ENCODE measurements at places on chromosomes 5 and 9.

DNA sequence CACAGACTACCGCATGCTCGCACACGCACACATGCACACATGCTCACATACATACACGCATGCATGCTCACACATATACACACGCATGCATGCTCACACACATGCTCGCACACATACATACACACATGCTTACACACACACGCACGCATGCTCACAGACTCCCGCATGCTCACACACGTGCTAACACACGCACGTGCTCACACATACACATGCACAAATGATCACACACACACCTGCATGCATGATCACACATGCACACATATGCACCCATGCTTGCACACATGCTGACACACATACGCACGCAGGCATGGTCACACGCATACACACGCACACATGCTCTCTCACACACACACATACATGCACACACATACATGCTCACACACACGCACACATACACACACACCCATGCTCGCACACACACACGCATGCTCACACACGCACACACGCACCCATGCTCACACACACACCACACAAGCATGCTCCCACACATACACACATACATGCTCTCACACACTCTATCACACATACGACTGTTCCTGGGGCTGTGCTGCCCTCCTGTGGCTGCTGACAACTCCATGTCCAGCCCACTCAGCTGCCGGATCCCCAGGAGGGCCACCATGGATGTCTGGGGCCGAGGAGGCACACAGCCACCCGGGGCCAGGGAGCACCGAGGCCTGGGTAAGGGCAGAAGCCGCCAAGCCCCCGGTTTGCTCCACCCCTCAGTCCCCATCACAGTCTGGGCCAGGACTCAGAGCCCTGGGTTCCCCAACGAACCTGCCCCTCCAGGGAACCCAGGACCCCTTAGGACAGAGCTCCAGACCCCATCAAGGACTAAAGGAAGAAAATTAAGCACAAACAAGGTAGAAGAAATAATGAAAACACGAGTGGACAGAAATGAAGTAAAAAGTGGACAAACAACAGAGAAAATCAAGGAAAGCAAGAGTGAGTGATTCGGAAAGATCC lies 31.4 kb upstream of the EGFL7 start:
- peak; percentile 50 for DNase-seq

DNA sequence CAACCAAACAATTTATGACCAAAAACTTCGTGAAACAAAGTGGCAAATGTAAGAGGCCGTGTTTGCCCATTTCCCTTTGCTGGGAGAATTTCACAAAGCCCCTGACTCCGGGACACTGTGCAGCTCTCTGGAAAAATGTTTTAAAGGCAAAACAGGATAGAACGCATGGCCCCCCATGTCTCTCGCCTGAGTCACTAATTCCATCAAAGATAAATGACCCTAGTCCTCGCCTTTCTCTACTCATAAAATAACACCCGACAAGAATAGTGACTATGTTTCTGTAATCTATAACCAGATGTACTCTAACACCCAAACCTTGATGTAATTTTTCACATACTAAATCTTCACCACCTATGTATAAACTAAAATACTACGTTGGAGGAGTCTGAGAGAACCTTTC lies 55.7 kb upstream of the SAP30L start:
- no peak for DNase-seq

DNA sequence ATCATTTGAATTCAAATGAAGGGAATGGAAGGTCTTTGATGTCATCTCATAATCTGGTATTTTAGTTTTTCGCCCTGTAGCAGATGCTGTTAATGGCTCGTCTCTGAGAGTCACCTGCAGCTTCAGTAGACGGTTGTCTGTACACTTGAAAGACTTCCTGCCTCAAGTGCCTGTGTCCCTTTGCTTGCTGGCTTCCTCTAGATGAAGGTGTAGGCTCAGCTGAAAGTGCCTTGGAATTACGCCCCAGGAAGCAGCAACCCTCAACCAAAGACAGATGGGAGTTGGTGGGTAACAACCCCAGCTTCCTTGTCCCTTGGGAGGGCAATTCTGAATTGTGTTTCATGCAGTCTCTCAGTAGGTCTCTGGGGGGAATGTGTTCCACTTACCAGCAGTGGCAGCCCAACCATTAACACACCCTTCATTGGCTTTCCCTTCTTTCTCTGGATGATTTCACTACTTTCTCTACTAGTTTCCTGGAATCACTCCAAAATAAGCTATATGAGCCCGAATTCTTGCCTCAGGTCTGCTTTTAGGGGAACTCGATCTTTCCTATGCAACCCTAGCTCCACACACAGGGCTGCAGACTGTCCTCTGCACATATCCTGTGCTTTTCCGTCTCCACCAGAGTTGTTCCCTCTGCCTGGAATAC lies 395.6 kb downstream of the DMAC1 start:
- DNase-seq = no peak

DNA sequence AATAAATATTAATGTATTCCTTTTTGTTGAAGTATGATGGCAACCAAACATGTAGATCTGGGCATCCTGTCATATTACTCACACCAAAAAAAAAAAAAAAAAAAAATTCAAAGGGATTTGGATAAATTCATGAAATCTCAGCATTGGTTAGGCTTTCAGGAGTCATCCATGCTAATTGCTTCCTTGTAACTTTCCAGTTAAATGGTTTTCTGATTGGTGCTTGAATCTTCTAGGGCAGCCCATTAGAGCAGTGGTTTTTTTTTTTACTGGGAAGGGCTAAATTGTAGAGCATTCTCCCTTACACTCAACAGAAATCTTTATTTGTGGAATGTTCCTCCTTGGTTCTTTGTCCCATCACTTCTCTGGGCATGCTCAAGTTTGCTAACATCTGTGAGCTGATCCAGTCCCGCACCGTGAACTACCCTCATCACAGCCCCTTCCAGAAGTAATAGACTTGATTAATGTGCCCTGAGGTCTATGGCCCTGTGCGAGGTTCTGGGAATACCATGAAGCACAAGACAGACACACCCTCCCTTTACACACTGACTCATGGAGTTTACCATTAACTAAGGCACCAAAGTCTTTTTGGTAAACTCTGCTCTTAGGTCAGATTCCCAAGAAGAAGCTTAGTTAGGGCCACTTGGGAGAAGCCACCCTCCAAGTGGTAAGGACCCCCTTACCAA lies 56.0 kb downstream of the RGS3 start:
- DNase-seq = no peak

- peak; percentile 5 for DNase-seq
These were observed 76.4 kb downstream of the OSMR start for GRCh38 chr5:38922199-38922598.

DNA sequence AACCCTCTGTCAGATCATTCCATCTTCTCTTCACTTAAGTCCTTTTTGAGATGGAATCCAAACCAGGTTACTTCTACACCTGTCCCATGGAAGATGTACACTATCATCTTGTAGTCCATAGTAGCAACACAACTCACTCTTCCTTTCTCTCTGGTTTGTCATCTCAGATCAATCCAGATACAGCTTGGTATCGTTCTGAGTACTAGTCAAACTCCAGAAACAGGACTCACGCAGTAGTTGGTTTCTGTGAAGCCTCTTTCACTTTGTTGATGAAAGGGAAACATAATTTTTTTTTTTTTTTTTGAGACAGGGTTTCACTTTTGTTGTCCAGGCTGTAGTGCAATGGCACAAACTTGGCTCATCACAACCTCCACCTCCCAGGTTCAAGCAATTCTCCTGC lies 484.0 kb downstream of the PRDM9 start:
- no peak for DNase-seq

DNA sequence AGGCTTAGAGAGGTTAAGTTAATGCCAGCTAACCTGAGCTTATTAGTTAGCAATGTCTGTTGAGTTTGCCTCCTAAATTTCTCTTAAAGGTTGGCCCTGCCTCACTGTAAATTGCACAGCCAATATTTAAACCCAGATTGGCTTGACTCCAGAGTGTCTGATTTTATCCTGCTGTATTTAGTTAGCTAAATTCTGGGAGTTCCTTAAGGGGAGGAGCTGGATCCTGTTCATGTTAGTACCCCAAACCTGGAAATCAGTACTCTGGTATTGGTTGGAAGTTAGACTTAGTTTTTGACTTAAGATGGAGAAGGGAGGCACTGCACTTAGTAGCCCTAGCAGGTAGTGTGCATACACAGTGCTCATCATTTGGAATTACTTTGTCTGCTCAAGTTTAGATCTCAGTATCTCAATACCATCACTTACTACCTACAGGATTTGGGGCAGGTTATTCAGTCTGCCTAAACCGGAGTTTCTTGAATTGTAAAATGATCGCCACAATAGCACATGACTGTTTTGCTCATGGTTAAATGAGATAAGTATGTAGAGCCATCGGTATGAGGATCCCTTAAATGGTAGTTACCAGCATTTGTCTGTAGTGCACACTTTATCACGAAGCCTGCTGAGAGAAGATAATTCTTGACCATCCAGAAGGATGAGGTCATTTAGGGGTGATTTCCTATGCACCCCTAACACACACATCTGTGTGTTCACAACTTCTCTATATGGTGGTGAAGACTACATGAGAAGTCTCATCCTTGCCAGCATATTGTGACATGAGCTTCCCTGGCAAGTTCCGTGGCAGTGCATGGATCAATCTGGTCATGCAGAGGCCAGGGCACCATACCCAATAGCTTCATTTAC lies 264.8 kb upstream of the TRIM32 start:
- DNase-seq = no peak

DNA sequence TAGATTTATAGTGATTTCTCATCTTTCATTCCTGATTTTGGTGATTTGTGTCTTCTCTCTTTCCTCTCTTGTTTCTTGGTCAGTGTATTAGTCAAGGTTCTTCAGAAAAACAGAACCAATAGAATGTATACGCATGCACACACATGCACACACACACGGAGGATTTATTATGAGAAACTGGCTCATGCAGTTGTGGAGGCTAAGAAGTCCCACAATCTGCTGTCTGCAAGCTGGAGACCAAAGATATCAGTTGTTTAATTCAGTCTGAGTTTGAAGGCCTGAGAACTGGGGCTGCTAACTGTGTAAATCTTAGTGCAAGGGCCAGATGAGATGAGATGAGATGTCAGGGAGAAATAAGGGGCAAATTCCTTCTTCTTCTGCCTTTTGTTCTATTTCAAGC lies 5.7 kb upstream of the RPS23 start:
- DNase-seq = no peak

GRCh38 chr9:109354190-109354589 lies 33.3 kb upstream of the EPB41L4B start:
- DNase-seq = no peak

DNA sequence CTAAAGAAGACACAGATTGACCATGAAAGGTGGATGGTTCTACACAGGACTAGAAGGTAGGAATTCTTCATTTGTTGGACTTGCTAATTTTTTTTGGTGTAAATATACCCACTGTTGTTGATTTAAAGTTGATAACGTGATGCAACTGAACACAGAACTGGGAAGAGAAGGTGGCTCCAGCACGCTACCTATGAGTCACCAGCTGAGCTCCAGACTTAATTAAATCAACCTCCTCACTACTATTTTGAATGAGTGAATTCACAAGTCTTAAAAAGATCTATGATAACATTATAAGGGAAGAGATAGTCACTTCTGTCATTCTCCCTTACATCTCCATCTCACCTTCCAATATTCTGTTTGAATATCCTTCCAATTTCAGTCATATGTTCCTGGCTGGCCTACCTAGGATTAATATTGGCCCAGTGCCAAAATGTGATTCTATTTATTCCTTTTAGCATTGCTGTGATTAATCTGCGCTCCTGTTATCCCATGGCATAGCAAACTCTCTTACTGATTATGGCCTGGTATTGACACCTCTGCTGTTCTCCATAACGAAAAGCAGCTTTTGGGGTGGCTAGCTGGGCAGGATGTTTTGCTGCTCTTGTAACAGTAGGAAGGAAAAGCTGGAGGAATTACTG lies 135.9 kb upstream of the CCDC152 start:
- DNase-seq = no peak

GRCh38 chr5:142874540-142874939 lies 104.4 kb downstream of the ARHGAP26 start:
- DNase-seq = no peak

DNA sequence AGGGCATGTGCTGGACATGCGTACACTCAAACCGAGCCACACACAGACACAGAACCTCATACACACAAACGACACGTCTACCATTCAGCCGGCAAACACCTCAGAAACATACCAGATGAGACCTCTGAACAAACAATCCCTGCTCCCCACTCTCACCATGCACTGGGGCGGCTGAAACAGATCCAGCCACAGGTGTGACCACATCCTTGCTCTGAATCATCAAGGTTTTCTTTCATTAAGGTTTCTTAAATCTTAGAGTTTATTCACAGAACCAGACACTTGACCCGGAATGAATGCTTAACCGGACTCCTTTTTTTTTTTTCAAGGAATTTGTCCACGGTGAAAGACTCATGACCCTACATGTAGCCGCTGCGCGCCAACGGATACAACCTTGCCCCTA lies 26.2 kb downstream of the TERT start:
- DNase-seq = no peak

- DNase-seq = no peak
These were observed 20.5 kb downstream of the EQTN start for GRCh38 chr9:27276193-27277030.

- DNase-seq = no peak
These were observed 109.9 kb upstream of the C9orf72 start for GRCh38 chr9:27683181-27683580.

DNA sequence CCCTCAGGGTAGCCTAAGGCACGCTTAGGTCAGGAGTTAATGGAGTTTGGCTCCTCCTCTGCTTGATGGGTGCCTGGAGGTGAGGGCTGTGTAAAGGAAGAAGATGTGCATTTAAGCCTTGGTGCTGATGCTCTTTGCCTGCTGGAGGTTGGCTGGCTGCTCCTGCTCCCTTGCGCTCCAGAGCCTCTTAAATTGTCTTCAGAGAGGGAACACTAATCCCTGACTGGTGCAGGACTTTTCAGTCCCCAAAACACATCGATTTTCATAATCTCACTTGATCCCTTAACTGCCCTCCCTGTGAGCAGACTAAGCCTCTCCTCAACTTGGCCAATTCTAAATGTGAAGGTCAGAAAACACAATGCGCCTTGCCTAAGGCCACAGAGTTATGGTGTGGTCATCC lies 16.2 kb upstream of the TCOF1 start:
- DNase-seq = no peak

- DNase-seq = no peak
These were observed 155.0 kb upstream of the CLINT1 start for GRCh38 chr5:158013939-158014338.

- DNase-seq = no peak
These were observed 302.1 kb downstream of the CSNK1G3 start for GRCh38 chr5:123813937-123814624.

GRCh38 chr5:94691949-94692348 lies 73.5 kb downstream of the SLF1 start:
- DNase-seq = no peak

DNA sequence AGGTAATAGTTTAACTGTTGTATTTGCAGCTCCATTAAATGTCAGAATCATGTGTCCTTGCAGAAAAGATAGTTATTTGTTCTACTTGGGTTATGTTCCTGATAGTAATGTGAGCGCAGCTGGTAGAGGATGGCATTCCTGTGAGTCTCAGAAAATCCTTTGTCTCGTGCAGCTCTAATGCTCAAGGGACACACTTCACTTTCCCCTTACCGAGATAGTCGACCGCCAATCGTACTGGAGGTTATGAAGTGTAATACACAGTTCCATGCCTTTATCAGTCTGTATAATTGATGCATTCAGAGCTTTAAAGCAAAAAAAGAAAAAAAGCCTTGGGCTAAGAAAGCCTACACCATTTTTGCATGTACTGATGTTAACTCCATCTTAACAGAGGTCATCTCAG lies 60.2 kb upstream of the SRP19 start:
- DNase-seq = no peak

- no peak for DNase-seq
These were observed 450.0 kb downstream of the TLE1 start for GRCh38 chr9:81239388-81239787.
